Heart left ventricle (tissue), 16 donors: ENCODE measurements at places on chromosomes 3 and 15.

DNA sequence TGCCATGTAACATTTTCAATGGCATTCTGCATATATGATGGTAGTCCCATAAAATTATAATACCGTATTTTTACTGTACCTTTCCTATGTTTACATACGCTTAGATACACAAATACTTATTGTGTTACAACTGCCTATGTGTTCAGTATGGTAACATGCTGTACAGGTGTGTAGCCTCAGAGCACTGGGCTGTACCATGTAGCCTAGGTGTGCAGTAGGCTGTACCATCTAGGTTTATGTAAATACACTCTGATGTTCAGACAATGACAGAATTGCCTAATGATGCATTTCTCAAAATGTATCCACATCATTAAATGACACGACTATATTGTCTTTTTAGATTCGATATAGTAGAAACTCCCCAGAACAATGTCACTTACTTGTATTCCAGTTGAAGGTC, 22.7 kb downstream of the CD80 start:
- DNase-seq: no peak

DNA sequence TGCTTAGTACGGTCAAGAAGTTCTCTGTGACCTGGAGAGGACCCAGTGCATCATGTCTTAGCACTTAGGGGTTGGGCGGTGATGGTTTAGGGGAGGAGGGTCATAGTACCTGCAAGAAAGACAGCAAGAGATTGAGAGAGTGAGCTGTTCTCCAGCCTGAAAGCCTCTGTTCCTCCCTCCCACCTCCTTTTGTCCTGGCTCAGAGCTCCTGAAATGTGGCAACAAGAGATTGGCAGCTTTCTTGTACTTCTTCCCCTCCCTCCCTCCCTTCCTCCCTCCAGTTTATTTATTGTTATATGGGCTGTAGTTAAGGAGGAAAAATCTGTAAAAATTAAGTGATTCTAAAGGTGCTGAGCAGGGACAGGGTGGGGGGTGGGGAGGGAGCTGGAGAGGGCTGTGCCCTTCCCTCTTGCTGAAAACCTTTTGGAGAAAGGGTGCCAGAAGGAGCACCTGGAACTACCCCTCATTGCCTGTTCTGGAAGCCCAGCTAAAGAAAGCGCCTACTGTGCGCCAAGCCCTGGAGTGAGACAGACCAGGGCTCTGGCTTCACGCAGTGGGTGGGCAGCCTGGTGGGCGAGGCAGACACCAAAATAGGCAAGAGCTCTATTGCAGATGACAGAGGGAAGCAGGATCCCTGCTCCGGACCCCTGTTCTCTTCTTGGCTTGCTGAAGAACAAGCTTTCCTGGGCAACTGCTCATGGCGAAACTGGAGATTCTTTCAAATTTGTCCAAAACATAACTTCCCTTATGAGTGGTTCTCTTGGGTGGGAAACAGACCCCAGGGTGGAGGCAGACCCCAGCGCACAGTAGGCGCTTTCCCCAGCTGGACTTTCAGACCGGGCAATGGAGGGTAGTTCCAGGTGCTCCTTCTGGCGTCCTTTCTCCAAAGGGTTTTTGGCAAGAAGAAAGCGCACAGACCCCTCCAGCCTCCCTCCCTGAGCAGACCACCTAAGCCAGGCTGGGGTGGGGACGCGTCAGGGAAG, 35.6 kb downstream of the LINGO1 start:
- no peak for DNase-seq

- no peak for DNase-seq
Observed at GRCh38 chr3:77513542-77513941, 473.6 kb downstream of the ROBO2 start.

GRCh38 chr3:43394041-43394554, 107.8 kb downstream of the SNRK start:
- peak; percentile 87 for DNase-seq

GRCh38 chr15:66881173-66881905, 179.3 kb downstream of the SMAD6 start:
- DNase-seq: no peak

- DNase-seq: no peak
Observed at GRCh38 chr3:35438101-35438500, 201.2 kb upstream of the ARPP21 start.

GRCh38 chr3:70861855-70862254, 549.4 kb upstream of the MDFIC2 start:
- DNase-seq: no peak

- no peak for DNase-seq
Observed at GRCh38 chr15:48984811-48985352, 21.2 kb upstream of the SHC4 start.

DNA sequence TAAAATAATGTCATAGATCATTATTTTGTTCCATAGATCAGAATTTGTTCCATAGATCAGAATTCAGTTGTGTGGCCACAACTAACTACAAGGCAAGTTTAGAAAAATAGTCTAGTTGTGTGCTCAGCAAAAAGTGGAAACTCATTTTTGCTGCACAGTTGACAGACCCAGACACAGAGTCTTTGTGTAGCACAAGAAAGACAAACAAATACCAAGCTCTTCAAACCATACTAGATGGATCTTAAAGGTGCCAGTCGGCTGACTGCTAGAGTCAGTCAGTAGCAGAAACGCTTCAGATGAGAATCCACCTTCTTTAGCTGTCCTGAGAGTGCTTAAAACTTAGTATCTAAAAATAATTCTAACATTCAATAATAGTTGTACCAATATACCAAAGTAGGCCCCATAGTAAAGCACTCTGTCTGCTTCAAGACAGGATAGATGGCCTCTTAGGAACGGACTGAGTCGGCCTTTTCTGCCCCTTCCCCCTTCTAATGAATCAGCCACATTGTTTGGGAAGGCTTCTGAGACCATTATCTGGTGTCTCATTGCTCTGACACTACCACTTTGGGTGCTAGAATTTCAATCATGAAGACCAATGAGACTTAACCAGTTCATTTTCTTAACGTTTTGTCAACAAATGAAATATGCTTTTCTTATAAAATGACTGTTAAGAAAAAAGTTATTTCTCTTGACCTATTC, 27.7 kb upstream of the SLC4A7 start:
- DNase-seq: no peak

DNA sequence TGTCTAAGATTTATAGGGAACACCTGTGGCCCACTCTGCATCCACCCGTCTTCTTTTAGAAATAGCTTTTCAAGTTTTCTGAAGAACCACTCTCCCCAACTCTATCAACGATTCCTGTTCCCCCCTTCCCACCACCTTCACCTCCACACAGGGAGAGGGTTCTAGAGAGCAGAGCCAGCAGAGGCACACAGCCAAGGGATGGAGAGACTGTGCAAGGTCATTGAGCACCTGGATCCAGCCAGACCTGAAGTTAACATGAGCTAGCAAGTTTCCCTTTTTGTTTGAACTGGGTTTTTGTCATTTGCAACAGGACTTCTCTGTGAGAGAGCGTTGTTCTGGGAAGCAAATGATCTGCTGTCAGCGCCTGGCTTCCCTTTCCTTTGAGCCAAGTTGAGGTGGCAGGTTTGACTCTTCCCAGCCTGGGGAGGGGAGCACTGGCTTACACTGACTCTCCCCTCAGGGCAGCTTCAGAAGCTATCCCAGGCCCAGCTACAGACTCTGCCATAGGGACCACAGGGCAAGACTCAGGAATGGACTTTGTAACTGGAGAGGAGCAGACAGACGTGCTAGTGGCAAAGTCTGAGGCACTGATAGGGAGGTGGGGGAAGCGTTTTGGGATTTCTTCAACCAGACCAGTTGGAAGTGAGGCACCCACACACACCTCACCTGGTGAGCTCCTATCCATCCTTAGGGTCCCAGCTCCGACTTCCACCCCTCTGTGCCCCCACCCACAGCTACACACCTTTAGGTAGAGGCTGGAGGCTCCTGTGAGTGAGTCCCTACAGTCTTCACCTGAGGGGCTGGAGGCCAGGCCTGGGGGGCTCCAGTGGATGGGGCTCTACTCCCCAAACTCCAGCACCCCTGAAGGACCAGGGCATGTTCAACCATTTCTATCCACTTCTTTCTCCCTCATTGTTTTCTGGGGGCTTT, 19.4 kb upstream of the PLXNA1 start:
- DNase-seq: no peak

DNA sequence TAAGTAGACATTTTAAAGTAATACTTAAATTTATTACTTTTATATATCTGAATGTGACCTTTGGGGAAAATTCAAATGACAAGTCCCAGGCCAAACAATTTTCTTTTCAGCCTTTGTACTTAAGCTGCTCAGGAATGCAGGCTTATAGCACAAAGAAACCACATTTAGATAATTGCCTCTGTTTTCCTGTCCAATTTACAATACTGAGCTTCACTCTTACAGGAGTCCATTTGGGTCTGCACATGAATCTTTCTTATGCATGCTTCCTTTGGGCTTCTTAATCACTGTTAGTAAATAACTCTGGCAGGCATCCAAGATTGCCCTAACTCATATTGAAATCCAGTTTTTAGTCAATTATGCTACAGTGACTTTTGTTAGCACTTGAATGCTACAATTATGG, 459.4 kb upstream of the TGFBR2 start:
- DNase-seq: no peak

DNA sequence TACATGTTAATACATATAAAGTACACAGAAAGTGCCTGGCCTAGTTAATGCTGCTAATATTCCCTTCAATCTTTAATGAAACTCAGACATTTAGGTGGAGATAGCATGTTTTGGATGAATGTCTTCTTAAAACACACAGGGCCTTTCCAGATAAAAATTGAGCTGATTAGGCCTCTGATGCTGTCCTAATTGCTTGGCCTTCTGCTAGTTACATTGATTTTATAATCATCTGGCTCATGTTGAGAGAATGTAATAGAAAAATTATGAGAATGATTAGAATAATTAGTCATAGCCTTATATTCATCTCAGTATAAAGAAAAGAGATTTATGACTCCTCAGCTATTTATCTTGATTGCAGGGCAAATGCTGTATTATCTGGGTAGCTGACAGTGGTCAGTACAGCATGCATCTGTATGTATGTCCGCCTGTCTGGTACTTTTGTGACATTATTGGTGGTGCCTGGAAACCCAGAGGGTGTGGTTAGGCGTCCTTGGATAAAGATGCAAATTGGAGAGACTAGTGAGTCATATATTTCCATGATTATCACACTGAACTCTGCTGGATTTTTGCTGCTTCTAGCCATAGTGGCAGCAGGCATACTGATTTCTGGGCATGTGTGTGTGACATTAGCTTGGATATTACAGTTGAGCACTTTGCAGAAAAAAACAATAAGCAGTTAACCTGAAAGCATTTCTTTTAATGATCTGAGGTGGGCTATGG, 120.8 kb downstream of the FEZF2 start:
- DNase-seq: no peak

DNA sequence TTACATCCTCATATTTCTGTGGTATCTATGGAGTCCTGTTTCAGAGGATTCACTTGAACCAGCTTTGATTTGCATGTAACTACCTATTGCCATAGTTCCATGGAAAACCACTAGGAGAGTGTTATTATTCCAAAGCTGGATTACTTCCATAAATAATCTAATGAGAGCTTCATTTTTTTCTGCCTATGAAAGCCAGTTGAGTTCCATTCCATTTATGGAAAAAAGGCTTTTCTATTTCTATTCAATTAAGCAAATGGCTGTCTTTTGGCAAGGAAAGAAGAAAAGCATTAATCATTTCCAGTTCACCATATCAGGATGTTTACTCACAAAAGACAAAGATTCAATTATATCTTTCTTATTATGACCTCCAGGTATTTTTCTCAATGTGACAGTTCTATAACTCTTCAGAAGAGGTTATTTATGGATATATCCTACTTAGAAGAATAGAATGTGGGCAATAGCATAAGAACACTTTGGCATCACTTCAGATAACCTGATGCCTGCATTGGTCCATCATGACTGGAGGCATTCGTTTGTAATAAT, 259.9 kb upstream of the ZPLD1 start:
- DNase-seq: no peak

DNA sequence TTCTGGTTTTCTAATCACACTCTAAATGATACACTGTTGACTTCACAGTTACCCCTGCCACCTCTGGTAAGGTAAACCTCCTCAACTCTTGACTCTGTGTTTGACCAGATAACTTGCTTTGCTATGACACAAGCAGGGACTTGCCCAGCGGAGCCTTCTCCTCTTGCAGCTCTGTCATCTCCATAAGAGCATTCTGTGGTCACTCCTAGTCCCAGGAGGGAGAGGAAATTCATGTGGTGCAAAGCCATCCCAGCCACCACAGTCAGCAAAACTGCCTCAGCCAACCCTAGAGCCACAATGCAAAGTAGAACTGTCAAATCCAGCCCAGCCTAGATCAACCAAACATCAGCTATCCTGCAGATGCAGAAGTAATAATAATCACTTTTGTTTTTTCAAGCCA, 144.7 kb upstream of the GADL1 start:
- no peak for DNase-seq

DNA sequence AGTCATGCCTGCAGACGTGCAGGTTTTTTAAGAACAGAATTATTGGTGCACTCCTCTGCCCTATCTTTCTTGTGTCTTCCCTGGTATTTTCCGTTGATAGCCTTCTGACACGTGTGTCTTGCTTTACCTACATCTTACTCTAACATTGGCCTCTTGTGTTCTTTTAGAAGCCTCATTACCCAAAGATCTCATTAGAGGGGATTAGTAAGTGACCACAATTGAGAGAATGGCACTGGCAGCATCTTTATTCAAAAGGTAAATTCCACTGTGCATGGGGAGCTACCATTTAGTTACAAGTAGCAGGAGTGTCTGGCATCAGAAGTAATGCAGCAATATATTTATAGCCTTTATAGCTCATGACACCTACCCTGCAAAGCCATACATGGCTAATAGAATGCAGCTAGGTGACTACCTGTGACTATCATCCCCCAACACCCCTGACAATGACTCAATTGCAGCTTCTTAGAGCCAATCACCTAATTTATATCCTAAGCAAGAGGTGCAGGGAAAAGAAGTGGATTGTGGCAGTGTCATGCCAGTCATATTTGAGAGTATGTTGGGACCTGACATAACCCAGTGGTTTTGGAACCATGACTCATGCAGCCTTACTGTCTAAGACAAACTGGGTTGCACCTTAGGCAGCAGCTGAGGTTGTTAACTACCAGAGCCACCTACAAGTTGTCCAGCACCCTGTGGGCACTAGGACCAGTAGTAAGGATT, 164.8 kb downstream of the GRM7 start:
- no peak for DNase-seq

DNA sequence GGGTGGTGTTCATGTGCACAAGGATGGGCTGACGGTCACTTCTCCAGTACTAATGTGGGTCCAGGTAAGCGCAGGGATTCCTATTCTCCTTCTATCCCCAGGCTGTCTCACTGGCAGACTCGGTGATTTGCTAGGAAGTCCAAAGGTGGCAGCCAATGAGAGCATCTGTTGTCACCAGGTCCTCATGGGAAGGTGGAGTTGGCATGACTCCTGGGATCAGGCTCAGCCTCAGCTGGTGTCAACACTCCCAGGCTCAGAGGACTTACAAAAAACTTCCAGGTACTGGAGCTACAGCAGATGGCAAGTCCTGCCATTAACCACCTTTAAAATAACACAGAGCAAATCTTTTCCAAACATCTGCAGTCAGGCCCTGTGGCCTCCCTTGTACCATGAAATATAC, 13.8 kb downstream of the XYLB start:
- no peak for DNase-seq
